Progenitor cell of endocrine pancreas (in vitro differentiated cells): ENCODE measurements at places on chromosomes 1 and 21. TPM values are rescaled to one million over a fixed set of nuclear protein-coding genes. Genes with fewer than 3 reads are reported as not detected.
A peak's percentile ranks its signal among the peaks of the same experiment; 100 is the strongest.

GRCh38 chr1:1207571-1207892 is 1.1 kb upstream of the TNFRSF18 start:
- no peak for DNase-seq

Gene GPX7
- total RNA-seq: 26.7 and 28.9 TPM in 2 replicates

DNA sequence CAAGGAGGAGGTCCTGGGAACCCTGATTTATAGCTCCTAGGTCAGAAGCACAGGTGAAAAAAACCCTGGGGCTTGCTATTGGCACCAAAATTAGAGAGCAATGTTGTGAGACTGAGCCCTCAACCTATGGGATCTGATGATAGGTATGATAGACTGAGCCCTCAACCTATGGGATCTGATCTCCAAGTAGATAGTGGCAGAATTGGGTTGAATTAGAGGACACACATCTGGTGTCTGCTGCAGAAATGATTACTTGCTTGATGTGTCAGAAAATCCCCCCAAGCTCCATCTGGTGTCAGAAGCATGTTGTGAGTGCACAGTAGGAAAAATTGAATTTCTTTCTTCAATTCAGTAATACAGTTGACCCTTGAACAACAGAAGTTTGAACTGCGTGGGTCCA is 62.4 kb downstream of the MAP3K21 start:
- no peak for DNase-seq

Gene ADAMTS4
- 0.22 and 0.24 TPM in 2 replicates for total RNA-seq

Gene BEND5
- 14.5 and 23.9 TPM in 2 replicates for total RNA-seq

Gene F13B
- not detected in 2 replicates for total RNA-seq

GRCh38 chr1:238063454-238063853 is 172.7 kb upstream of the ZP4 start:
- DNase-seq: no peak

GRCh38 chr1:222618001-222618879 is at the start of gene MIA3:
Gene MIA3 (plus strand): TSS chr1:222618097. CDS start chr1:222618111, 14 bp downstream.
- peak; percentile 64 for DNase-seq

DNA sequence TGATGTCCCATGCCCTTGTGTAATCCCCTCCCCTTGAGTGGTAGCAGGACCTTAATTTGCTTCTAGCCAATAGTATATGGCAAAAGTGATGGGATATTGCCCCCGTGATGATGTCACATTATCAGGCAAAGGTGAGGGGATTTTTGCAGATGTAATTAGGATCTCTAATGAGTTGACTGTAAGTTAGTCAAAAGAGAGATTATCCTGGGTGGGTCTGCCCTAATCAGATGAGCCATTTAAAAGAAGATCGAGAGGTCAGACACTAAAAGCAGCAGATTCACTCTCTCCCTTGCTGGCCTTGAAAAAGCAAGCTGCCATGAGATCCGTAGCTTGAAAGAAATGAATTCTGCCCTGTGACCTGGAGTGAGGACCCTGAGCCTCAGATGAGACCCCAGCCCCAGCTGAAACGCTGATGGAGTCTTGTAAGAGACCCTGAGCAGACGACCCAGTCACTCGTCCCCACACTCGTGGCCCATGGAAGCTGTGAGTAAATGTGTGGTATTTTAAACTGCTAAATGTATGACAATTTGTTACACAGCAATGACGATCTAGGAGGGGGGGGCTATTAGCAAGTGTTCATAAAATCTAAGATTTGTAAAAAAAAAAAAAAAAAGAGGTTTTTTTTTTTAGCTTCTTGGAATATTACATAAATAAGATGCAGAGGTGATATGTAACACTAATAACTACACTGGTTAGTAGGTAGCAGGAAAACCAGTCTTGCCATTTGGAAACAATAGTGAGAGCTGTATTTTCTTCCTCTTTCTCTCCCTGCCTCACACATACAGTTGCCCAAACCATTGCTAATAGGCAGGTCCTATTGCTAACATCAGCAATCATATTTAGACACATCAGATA is 50.3 kb upstream of the TARBP1 start:
- DNase-seq: no peak

- DNase-seq: no peak
Measured at GRCh38 chr1:101051688-101052638, 26.4 kb upstream of the DPH5 start.

DNA sequence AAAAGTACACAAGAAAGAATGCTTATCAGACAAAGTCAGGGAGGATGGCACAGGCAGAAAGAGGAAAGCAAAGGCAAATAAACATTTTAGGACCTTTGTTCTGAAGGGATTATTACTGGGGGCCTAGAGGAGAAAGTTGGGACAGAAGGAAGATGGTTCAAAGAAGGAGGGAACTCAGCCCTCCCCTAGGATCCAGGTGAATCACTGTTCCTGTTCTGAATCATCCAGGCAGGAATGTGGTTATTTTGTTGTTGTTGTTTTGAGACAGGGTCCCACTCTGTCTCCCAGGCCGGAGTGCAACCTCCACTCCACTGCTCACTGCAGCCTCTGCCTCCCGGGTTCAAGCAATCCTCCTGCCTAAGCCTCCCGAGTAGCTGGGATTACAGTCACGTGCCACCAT is 38.5 kb upstream of the PSEN2 start:
- DNase-seq: no peak

Gene BMP8B
- 0.75 and 0.91 TPM in 2 replicates for total RNA-seq

Gene WNT2B
- 0.77 and 1.6 TPM in 2 replicates for total RNA-seq

Gene KCNE2
- 0.55 and 0.58 TPM in 2 replicates for total RNA-seq

DNA sequence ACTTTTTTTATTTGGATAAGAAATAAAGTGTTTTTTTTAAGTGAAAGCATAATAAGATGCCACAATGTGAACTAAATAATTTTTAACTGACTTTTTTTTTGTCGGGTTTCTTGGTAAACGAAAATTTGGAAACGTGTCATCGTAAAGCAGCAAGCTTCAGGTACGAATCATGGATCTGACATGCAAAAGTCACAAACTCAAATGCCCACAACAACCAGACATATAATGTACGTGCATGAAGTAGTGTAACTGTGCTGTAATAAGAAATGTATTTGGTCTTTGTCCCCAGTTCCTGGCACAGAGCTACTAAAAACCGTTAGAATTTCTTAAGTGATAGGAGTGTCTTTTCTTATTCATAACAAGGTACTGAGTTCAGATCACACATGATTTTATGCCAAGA is 44.3 kb upstream of the LRRC7 start:
- DNase-seq: no peak

Gene KCNJ6
- total RNA-seq: 3.3 TPM in 2 replicates

DNA sequence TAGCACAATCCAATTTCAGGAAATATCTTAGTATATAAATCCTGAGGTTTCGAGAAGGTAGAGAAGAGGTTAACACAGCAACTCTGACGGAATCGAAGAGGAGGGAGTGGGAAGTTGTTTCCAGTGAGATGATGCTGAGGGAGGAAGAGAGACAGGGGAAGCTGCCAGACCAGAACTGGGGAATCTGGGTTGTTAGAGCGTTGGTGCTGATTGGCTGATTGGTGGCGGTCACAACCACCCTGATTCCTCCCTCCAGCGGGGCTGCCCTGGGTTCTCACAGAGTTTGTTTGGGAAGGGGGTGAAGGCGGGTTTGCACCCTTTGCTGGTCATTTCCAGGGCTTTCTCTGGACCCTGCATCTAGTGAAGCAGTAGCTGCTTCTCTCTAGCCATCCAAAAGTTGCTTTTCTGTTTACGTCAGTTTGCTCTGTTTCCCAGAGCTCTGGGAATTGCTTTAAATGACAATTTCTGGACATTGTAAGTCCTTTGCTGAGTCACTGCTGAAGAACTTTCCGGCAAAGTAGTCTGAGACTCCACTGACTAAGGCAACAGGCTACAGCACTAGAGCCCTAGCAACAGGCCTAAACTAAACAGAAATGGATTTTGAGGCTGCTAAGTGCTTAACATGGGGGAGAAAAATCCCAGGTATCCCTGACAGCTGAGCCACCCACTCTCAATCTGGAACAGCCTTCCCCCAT is 90.1 kb downstream of the TENT5C start:
- DNase-seq: no peak

Gene MX2
- 0.69 and 0.86 TPM in 2 replicates for total RNA-seq

Gene OR2L2
- total RNA-seq: 0.14 and 0.22 TPM in 2 replicates

GRCh38 chr1:3785456-3786157 is 10.7 kb downstream of the LRRC47 start:
- DNase-seq: no peak

DNA sequence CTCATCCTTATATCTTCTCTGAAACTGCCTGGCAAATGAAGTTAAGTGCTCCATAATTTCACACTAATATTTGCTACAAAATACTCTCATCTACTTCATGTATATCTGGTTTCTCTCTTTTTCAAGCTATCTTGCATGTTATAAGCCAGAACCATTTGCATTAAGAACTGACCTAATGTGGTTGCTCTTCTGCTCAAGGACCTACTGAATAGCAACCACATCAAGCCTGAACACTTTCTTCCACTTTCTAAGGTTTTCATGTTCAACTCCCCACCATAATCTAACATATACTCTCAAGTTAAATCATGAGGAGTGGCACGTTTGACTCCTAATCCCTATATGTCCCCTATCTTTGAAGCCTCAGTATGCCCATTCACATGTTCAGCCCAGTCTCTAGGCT is 27.2 kb downstream of the RGS1 start:
- DNase-seq: no peak

Gene RHCE
- not detected in 2 replicates for total RNA-seq
